ENCODE measurements at places on chromosomes 12 and 14.

GRCh38 chr12:57323416-57323815, 72.4 kb upstream of the STAC3 start:
- no peak for DNase-seq

GRCh38 chr12:58046271-58046670, 104.9 kb downstream of the ATP23 start:
- no peak for DNase-seq

DNA sequence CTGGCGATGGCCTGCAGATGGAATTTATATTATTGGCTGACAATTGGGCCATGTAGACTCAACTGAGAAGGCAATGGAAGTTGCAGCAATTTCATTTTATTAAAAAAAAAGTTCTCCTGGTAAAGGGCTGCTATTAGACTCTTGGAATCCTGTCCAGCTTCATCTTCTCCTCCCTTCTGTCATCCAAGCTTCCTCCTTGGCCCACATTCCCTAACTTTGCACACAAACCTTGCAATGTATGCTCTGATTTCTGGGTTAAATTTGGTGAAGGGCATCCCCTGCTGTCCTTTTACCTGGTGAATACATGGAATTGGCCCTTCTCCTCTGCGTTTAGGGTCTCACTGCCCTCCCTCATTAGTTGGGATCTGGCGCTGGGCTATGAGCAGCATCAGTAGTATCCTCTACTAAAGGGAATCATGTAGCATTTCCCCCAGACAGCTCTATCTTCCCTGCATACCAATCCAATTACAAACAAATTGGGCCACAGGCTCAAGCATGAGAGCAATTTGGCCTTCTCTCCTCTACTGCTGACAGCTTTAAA, 336.9 kb downstream of the BMP4 start:
- no peak for DNase-seq

GRCh38 chr14:104753528-104754212, 723 bp downstream of the SIVA1 start:
- peak; percentile 36 for DNase-seq

GRCh38 chr12:17017402-17017801, 411.4 kb upstream of the LMO3 start:
- no peak for DNase-seq

DNA sequence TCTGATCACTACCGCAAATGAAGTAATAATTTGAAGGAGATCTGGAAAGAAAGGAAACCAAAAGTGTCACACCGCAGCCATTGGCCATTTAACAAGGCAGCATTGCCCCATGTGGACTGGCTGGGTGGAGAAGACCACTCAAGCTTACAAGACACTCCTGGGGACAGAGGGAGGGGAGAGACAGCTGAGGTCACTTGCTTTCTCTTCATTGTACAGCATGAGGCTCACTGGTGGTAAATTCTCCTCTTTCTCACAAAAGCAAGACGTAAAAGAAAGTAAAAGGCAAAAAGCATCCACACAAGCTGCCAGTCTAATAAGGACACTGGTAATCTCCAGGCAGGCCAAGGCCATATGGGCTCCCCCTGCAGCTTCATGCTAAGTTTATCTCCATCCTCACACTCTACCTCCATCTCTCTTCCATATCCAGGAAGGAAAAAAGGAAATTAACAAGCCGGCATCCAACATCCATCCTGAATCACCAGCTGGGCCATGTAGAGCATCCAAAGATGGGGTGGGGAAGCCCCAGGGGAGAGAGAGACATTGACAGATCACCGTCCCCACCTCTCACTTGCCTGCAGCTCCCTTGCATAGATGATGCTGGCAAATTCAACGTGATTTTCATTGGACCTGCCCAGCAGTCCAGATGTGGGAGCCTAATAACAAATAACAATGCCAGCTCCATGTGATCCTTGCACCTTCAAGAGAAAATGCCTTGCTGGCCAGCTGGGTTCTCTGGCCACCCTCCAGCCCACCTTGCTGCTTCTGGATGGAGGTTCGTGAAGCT, 100.6 kb downstream of the DPF3 start:
- DNase-seq, result no peak

DNA sequence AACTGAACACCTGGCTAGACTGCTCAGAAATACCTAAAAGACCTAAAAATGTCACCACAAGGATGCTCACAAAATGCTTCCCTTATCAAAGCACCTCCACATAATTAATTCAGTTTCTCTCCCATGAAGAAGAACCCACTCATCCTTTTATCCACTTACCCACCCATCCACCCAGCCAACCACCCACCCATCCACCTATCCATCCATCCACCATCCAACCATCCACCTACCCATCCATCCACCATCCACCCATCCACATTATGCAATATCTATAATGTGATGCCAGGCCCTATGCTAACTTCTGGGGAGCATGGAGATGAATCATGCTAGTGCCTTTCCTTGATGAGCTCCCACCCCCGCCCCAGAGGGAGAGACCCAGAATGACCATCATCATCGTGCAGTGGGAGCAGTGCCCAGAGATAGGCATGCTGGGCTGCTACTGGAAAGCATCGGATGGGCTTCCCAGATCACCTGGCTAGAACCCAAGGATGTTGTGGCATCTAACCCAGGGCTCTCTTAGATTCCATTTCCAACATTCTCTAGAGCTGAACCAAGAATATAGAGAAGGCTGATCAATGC, 166.6 kb downstream of the TTC7B start:
- DNase-seq, result no peak

DNA sequence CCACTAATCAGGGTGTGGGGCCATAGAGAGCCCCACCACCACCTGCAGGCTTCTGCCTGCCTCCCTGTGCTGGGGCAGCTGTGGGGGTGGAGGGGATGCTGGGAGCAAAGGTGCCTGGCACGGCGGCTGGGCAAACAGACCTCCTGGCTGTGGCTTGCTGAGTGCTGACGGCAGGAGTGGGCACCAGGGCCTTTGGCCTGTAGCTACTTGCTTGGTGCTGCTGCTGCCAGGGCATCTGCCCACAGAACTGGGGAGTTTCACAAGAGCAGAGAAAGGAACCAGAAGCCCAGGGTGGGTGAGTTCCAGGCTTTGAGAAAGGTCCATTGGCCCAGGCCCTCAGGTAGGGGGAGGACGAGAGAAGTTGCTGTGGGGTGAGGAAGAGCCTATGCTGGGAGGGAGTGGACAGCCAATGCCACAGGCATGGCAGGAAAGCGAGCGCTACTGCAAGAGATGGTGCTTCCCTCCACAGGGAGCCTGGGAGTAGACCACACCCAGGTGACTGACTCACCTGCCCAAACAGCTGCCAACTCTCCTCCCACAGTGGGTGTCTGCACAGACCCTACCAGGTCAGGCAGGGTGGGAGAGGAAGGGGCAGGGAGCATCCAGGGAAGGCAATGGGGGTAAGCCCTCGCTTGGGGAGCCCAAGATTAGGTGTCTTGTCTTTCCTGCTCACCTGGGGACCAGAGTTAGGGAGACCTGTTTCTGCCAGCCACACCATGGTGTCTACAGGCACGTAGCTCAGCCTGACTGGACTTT, 39.0 kb upstream of the HDAC7 start:
- DNase-seq, result no peak

DNA sequence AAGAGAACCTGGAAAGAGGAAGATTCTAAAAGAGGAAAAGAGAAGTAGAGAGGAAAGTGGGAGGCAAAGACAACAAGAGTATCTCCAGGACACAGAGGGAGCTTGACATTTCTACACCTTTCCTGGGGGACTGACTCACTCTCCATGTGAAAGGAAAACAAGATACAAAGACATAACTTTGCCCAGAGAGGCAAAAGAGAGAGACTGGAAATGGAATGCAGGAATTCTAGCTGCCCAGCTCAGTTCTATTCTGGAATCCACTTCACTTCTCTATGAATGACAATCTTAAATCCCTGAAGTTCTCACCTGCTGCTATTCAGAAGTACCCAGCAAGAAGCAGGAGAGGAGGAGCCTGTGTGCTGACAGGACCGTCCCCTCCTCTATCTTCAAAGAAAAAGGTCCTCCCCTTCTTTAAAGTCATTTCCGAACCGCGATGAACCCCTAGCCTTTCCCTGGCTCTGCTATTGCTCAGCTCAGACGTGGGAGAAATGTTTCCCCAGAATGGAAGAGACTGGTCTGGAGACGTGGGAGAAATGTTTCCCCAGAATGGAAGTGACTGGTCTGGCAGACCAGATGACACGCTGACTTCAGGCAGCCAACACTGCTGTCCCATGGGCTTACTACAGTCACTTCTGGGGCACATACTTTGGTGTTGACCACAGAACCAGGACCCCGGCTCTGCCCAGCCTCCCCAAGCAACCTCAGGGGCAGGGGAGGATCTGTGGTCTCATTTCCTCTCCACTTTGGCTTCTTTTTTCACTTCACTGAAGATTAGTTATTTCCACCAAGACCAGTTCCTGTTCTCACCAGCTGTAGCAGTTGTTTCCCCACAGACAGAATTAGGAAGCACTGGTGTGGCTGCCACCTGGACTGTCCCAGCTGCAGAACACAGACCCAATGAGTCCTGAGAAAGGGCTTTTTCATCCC, 8.3 kb downstream of the FMNL3 start:
- DNase-seq, result peak; percentile 63

GRCh38 chr12:14058717-14059116, 77.3 kb upstream of the GRIN2B start:
- no peak for DNase-seq

GRCh38 chr14:70585231-70585630, 15.2 kb downstream of the MED6 start:
- peak; percentile 34 for DNase-seq

DNA sequence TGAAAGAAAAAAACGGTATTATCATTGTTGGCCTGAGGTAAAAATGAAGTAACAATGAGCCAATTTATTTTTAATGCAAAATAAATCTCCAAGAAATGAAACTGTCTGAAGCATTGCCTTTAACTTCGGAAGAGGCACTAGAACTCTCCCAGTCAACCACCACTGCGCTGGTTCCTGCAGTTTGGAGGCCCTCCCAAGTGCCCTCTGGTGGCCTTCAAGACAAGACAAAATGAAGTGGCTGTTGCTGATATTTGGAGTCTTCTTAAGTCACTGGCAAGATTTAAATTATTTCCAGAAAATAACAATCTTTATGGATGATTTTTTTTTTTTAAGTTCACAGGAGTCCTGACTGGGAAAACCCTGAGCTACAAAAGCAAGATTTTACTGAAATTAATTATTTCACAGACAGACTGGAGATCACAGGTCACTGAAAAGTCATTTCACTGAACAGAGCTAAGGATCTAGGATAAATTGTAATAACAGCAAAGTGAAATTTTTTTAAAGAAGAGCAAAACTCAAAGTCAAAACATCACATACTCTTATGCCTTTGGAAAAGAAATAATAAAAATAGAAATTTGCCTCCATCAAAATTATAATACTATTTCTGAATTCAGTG, 58.2 kb downstream of the DICER1 start:
- peak; percentile 38 for DNase-seq

DNA sequence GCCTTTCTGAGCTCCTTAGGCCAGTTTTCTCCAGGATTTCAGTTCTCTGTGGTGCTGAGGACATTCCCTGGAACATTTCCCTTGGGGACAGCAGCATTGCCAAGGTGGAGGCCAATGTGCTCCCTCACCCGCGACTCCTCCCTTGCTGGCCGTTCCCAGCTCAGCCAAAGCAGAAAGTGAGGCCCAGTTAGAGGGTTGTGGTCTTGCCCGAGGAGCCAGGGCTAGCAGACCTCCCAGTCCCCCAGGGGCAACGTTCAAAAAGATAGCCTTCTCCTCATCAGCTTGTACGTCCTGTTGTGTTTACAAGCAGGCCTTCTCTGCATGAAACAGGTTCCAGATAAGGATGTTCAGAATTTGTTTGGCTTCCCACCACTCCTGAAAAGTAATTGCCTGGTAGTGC, 78.4 kb downstream of the SSPN start:
- DNase-seq, result no peak

DNA sequence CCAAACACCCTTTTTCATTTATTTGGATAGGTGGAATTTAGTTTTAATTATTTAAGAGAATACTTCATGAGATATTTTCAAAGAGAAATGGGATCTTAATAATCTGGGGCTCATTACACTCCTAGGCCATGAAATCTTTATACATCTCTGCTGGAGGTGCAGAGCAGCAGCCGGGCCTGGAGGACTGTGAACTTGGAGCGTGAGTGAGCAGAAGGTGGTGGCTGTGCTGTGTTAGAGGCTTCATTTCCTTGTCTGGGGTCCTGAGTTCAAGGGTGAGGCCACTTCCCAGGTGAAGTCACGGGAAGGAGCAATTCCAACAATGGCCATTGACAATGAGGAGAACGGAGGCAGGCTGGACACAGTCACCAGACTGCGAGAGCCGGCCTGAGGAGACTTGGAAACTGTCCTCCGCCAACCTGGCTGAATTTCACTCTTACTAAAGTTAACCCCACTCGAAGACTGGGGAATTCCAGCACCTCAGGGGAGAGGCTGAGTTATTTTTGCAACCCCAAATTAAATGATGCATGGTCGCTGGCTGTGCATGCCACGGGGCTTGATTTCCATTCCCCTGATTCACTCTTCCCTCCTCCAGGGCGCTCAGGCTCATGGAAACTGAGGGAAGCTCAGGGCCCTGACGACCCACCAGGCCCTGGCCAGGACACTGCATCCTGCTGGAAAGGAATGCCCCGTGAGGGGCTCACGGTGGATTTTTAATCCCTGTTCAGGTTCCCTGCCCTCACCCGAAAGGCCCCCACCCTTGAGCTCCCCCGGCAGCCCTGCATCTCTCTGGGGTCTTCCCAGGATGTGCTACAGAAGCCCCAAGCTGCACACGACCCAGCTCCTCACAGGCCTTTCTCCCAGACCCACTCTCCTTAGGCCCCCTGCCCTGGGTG, 22.6 kb upstream of the TRAF3 start:
- DNase-seq, result no peak

DNA sequence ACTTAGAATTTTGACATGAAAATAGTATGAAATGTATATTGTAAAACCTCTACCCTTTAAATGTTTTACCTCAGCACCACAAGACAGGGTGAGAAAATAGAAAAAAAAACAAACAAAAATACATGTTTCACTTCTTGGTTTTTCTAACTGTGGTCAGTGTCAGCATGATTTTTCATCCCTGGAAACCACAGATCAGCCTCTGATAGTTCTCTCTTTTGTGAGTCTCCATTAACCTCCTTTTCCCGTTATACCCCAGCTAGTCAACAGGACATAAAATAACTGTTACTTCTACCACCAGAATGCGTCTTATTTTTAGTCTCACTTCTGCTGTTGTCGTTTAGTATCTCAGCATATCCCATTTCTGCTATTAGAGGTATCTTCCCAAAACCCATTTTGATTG, 48.3 kb upstream of the KCNMB4 start:
- DNase-seq, result no peak

- no peak for DNase-seq
These were observed 54.3 kb downstream of the PRMT8 start for GRCh38 chr12:3545121-3545796.

GRCh38 chr14:101367421-101368261, 193.7 kb upstream of the DIO3 start:
- DNase-seq, result no peak

GRCh38 chr14:93081876-93082570, 33.7 kb downstream of the ITPK1 start:
- DNase-seq, result peak; percentile 74

GRCh38 chr12:68378872-68379606, 46.9 kb upstream of the MDM1 start:
- DNase-seq, result no peak

- no peak for DNase-seq
These were observed 451.2 kb downstream of the RPS29 start for GRCh38 chr14:49134940-49135339.

GRCh38 chr12:88334271-88334670, 192.2 kb downstream of the TMTC3 start:
- no peak for DNase-seq
